ENCODE measurements at places on chromosomes 2 and 18.

DNA sequence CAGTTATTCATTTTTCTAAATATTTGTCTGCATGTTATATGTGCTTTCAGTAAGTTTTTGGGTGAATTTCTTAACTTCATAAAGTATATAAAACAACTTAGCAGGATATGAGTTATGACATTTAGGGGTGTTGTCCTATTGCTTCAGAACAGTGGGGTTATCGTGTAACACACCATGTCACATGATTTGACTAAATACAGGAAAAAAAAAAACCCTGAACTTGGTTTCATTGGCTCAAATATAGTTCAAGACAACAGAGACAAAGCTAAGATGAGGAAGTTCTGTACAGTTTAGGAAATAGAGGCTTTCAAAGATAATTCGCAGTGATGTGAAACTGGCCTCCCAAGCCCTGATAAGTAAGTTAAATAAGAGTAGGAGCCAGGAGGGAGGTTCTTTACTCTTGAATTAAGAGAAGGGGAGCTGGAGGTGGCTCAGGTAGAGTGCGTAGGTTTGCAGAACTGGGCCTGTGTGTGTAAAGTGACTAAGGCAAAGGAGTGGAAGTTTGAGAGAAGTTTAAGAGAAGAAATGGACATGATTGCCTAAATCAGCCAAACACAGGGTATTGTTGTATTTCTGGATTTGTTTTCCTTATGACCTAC lies 53.9 kb downstream of the LIMS1 start:
- no peak for DNase-seq

DNA sequence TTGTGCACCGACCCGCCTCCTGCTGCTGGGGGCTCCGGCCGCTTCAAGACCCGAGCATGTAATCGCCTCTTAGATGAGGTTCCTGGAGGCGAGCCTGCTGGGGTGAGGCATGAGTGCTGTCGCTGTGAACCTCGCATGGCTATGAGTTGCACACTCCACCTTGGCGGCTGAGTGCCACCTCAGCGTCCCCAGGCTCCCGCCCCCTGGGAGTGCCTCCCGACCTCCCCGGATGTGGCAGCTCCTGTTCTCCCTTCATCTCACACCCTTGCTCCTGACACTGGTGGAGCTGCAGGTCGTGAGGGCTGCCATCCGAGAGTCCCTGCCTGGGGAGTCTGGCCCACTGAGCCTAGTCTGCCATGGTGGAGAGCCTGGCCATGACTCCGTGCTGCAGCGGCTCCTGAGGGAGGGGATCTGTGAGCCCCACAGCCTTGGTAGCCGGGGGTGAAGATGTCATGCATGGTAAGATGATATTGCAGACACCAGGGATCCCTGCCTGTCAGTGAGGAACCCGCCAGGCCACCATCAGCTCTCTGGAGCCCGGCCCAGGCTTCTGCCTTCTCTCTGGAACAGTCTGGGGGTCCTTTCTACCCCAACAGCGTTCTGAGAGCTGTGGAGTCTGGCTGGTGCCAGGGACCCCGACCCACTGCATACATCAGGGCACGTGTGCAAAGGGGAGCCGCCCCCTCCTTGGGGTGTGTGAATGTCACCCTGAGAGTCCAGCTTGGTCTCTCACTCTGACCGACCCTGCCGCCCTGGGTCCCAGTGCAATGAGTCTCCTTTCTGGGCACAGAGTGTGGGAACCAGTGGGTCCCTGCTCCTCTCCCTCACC lies 61.6 kb upstream of the HS6ST1 start:
- DNase-seq, result no peak

DNA sequence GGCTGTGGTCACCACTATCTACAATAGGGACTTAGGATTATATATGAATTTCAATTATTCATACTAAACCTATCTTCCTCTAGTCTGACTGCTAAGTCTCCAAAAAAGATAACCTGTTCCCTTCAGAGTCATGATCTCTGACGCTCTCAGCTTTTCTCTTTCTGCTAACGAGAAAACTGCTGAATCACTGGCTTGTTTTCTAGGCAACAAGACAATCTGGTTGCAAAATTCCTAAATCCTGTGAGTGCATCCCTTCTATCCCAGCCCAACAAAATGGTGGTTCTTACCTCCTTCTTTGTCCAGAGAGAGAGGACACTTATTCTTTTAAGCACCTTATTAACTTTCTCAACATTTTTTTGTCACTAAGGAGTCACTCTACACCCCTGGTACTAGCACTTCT lies 312.3 kb upstream of the PKDCC start:
- no peak for DNase-seq

DNA sequence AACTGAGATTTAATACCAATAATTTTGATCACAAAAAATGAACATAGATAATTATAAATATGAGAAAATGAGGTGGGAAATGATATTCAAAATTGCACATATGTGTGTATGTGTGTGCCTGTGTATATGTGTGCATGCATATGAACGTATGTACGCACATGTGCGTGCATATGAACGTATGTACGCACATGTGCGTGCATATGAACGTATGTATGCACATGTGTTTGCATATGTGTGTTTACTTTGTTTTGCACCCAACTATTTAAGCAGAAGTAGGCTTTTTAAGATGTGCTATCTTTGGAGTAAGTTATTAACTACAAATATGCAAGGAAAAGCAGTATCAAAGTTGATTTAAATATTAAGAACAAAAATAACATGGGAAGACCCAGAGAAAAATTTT lies 484.3 kb downstream of the EPHA4 start:
- DNase-seq, result no peak

DNA sequence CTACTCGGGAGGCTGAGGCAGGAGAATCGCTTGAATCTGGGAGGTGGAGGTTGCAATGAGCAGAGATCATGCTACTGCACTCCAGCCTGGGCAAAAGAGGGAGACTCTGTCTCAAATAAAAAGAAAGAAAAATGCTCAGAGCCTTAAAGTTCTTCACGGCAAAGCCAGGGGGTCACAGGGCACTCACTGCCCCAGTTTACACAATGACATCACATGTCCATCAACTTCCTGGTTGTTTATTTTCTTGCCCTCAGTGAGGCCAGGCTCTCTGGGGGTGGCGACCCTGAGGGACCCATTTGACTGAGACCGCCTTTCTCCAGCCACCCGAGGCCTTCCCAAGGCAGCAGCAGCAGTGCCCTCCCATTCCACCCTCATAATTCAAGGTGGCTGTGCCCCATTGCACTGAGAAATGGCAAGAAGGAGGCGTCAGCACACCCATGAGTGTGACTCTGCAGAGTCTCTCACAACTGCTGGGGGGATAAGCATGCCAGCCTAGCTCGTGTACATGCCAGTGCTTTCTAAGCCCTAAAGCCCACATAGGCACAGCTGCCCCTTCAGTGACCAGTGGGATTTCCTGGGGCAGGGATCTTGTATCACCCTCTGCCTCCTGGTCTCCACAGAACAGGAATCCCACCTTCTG lies 50.0 kb downstream of the SFXN5 start:
- DNase-seq, result no peak

GRCh38 chr18:34740724-34741123 lies 30.6 kb downstream of the DTNA start:
- no peak for DNase-seq

GRCh38 chr18:21960189-21960588 lies 209.2 kb upstream of the GATA6 start:
- DNase-seq, result no peak

DNA sequence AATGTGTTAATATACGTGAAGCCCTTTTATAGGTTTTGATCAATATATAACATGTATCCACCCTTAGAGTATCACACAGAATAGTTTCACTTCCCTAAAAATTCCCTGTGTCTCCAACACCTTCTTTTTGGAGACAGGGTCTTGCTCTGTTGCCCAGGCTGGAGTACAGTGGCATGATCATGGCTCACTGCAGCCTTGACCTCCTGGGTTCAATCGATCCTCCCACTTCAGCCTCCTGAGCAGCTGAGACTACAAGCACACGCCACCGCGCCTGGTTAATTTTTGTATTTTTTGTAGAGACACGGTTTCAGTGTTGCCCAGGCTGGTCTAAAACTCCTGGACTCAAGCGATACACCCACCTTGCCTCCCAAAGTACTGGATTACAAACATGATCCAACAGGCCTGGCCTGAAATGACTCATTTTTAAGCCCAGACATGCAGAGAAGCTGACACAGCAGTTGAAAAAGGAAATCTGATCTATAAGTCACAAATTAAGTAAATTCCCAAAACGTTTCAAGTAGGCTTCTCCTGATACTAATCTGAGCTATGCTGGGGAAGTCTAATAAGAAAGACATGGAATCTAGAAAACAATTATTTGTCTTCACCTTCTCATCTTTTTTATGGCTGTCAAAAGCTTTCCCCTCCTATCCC lies 2.9 kb downstream of the DUSP11 start:
- DNase-seq, result no peak

DNA sequence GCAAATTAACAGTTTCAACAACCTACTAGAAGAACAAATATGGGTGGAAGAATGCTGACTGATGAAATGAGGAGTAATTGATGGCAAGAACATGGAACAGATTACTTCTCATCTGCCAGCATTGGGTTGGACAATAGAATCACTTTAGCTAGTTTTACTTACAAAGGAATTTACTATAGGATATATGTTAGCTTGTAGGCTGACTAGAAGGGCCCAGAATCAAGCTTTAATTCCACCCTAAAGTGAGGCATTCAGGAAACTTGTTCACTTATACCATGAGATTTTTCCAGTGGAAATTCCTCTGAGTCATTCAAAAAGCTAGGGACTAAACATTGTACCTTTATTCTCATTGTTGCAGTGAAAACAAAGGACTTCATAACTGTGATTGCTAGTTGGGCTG lies 5.0 kb upstream of the ZSWIM2 start:
- DNase-seq, result no peak

DNA sequence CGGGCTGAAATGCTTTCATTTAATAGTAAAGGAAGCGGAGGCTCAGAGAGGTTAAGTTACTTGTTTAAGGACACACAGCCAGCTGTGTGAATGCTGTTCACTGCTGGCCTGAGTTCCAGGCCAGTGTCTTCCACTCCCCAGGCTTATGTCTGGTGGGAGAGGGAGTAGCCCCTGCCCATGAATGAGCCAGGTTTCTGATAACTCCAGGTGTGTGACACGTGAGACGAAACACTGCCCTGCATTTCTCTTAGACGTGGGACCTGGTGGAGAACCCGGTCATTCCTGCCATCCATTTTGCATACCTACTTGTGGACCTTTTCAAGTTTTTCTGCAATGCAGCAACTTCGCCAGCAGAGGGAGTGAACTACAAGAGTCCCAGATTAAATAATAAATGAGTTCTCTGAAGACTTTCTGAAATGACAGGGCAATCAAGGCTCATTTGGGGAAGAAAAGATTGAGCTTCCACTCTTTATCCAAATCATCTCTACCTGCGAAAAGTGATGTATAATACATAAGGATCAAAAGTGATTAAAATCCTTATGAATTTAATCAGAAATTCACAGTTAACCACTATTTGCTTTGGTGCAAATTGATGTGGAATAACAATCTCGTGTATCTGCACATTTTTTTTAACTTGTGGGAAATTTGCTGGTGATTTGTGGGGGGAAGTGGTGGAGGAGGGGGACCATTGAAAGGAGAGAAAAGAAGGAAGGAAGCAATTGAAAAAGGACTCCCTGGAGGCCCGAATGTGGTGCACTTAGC lies 79.4 kb upstream of the ASB18 start:
- DNase-seq, result no peak

GRCh38 chr2:69113627-69114026 lies 100.6 kb downstream of the ANTXR1 start:
- no peak for DNase-seq

GRCh38 chr2:105375001-105375561 lies 23.8 kb downstream of the FHL2 start:
- no peak for DNase-seq

DNA sequence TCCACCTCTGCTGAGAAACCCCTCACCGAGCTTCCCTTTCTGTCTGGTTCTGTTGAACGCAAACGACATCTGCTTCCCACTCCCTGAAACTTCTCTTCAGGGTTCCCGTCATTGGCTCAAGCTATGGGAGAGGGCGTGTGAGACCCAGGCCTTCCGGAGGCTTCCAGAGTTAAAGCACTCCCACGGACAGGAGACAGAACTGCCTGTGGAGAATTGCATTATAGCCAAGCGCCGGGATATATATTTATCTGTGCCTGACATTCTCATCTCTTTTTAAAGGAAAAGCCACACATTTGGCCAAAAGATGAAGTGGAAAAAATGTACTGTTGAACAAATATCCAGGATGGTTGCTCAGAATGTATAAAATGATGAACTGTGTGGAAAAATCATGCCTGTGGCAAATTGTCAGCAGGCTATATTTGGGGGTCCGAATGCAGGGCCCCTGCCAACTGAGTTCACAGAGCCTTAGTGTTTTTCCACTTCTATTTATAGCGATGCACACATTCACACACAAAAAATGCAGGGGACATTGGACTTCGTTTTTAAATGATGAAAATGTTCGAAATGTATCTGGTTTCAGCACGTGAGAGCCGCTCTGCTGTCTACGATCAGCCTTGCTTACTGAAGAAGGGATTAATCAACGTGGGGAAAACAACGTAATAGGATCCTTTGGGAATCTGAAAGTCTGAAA lies 59.5 kb downstream of the E2F6 start:
- no peak for DNase-seq

- no peak for DNase-seq
Measured at GRCh38 chr2:213016984-213017351, 134.4 kb downstream of the IKZF2 start.

GRCh38 chr2:16020389-16021008 lies 80.1 kb downstream of the MYCN start:
- no peak for DNase-seq

- DNase-seq, result no peak
Measured at GRCh38 chr18:434410-434809, 66.1 kb downstream of the COLEC12 start.

DNA sequence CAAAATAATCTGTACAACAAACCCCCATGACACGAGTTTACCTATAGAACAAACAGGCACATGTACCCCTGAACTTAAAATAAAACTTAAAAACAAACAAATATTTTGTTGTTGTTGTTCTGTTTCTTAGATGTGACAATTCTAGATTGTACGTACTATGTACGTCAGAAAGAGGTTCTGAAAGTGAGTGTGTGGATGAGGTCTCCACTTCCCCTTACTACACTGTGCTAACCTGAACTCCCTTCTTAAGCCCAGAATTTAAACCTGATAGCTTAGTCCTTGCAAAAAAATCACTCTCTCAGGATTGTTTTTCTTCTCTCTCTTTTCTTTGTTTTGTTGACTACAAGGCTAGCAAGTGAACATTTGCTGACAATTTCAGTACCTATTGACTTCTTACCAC lies 581.6 kb downstream of the LRRTM4 start:
- DNase-seq, result no peak

DNA sequence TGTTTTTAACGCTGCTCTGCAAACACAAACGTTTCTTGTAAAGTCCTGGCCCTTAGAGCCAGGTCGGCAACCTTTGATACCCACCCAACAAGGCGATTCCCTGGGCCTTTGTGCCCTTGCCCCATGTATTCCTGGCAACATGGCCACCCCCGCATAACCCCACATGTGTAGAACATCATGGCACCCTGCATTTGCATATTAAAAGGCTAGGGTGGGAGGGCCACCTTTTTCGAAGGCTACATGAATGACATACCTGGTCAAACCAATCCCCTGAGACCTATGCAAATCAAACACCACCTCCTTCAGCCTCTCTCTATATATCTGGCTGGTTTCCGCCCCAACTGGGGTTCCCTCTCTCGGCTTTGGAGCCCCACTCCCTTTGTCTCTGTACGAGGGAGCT lies 105.2 kb downstream of the MYO5B start:
- DNase-seq, result no peak

GRCh38 chr2:201257956-201258665 lies 2.2 kb upstream of the CASP8 start:
- peak; percentile 4 for DNase-seq

Data from NCI-H187 (cell line).